ENCODE measurements at places on chromosomes 1 and 21. TPM values are rescaled to one million over a fixed set of nuclear protein-coding genes. Genes with fewer than 3 reads are reported as not detected.

Gene RNF186
- not detected for total RNA-seq

Gene LCE2A
- 1.2 TPM for total RNA-seq

Gene C1orf115
- total RNA-seq: 12.7 TPM

Gene SPATA21
- not detected for total RNA-seq

Gene TCHHL1
- total RNA-seq: 17.4 TPM
